ENCODE measurements at places on chromosomes 13 and 19.
A peak's percentile ranks its signal among the peaks of the same experiment; 100 is the strongest.

DNA sequence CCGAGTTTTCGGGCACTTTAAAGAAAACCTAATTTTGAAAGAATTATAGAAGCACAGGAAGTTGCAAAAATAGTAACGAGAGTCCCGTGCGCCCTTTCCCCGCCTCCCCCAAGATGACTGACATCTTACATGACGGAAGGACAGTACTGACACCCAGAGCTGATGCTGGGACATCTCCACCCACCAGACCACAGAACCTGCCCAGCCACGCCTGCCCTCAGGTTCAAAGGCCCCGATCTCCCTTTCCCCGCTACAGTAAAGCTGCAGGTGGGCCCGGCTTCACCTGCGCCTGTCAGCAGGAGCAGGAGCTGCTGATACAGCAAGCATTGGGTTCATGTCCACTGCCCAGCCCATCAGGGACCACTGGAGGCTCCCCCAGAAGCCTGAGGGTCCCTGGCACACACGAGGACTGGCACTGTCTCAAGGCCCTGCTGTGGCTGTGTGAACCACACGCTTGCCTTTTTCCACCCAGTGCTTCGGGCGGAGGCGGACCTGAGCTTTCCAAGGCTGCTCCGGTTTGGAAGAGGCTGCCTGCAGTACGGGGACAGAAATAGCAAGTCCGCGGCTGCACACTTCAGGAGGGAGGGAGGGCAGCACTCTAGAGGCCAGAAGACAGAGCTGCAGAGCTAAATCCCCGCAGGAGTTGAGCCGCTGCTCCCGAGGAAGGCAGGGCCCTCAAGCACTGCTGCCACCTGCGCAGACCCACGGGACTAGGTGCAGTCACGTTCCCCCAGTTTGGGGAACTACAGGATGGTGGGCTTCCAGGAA lies 8.7 kb downstream of the MAP2K2 start:
- DNase-seq: no peak

DNA sequence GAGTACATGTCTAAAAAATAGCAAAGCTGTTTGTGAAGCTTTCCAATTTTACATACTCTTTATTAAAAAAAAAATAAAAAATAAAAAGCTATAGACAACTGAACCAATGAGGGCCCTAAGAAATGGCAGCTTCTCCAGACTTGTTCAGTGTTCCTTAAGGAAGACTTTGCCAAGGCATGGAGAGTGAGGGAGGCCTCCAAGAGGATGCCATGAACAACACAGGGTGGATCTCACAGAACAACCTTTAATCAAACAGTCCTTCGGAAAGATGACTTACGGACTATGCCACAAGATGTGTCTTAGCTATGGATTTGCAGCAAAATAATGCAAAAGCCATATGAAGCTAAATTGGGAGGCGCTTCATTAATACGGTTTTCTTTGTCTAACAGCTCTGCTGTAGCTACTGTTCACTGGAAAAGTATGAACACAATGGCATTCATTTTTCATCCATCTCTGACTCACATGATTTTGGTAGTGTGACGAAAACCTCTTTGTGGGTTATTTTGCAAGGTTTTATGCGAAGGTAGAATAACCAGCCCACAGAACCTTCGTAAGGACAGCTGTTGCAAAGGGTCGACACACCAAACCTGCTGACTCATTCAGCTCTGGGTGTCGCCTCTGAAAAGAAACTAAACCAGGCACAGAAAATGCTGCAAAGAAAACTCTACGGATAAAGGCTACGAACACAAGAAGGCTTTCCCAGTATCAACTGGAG lies 27.7 kb downstream of the EFNB2 start:
- DNase-seq: no peak

- DNase-seq: no peak
Measured at GRCh38 chr13:61824168-61824567, 408.5 kb upstream of the PCDH20 start.

DNA sequence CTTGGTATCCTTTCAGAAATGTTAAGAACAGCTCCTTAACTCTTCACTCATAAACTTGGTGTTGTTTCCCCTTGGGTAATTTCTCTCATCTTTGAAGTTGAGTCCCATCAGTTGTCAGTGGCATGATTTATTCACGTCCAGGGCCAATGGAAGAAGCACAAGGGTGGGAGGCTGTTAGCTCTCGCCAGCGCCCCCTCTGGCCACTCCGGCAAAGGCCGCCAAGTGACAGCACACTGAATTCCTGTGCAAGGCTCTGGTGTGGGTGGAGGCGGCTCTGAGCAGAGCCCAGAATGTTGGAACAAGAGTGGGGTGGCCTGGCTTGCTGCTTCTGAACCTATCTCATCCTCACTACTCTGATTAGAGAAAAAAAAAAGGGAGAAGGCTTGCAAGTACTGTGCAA lies 13.1 kb upstream of the MEDAG start:
- DNase-seq: peak; percentile 34

DNA sequence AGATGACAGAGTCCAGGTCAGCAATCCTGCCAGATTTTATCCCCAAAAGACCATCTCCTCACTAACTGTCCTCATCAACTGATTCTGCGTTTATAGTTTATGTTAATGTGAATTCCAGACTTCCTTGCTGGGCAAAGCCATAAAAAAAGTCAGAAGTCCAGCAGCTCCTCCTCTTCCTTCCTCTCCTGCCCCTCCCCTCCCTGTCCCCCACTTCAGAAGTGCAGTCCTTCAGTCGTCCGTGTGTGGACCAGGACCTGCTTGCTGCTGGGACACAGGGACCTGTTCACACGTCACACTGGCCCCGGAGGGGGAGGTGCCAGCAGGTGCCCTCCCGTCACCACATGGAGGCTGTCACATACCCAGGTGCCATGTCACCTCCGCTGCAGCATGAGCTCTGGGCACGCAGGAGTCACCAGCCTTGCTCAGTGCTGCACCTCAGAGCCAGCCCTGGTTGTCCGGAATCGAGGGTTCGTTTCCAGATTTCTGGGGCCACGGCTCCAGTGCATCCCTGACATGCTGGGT lies 4.0 kb upstream of the MCF2L start:
- no peak for DNase-seq

- no peak for DNase-seq
Measured at GRCh38 chr13:62292714-62293480, 877.2 kb upstream of the PCDH20 start.

GRCh38 chr19:27767234-27767633 lies 1445.7 kb downstream of the UQCRFS1 start:
- no peak for DNase-seq

DNA sequence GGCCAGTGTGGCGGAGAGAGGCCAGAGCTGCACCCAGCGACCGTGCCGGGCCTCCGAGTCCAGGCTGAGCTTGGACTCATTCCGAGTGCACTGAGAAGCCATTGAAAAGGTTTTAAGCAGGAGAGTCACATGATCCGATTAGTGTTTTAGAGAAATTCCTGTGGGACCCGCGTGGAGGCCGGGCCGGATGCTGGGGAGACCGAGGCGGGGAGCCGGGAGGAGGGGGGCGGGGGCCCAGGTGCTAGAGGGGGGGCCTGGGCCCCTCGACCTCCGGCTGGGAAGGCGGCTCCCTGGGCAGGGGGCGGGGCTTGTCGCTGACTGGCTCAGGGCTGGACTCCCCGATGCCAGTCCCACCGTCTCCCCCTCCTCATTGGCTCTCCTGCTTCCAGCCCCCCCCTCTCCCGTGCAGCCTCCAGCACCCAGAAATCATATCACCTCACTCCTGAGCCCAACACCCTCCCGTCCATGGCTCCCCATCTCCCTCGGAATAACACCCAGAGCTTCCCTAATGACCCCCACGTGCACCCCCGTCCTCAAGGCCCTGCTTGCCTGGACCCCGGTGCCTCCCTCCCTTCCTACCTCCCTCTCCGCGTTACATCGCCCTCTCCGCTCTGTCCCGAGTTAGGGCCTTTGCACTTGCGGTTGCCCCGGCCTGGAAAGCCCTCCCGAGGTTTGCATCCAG lies 5.2 kb upstream of the ZNF579 start:
- DNase-seq: peak; percentile 50

DNA sequence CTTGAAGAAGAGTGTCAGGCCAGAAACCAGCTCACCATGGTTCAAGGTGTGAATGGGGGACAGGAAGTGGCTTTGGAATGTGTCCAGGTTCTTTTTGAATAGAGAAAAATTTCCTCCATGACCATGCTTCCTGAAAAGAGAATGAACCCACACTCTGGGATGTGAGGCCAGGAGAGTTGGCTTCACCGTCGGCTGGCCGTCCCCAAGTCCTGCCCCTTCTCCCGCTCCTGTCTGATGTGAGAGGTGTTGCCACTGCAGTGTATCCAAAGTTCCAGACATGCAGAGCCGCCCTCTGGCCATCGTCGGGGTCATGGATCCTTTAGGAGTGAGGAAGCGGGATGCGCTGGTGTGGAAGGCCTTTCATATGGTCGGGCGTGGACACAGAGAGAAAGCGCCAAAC lies 101.2 kb downstream of the COL4A2 start:
- no peak for DNase-seq

DNA sequence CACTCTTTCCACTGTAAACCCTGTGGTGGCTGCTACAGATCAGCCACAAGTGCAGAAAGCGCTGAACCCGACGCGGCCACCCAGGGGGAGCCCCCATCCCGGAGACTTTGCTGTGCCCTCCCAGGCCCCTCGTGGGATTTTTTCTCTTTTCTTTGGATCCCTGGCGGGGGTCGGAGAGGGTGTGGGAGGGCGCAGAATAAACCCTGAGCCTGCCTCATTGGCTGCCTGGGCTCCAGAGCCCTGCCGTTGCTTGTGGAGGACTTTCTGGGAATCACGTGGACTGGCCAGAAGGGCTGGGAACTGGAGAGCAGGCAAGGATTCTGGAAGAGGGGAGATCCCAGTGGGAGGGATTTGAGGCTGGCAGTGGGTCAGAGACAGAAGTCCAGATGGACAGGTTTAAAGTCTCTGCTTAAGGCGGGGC lies 24.9 kb downstream of the GADD45B start:
- DNase-seq: no peak

All from K562 (cell line).